ENCODE measurements at places on chromosomes 11 and 22. TPM values are rescaled to one million over a fixed set of nuclear protein-coding genes. Genes with fewer than 3 reads are reported as not detected.

DNA sequence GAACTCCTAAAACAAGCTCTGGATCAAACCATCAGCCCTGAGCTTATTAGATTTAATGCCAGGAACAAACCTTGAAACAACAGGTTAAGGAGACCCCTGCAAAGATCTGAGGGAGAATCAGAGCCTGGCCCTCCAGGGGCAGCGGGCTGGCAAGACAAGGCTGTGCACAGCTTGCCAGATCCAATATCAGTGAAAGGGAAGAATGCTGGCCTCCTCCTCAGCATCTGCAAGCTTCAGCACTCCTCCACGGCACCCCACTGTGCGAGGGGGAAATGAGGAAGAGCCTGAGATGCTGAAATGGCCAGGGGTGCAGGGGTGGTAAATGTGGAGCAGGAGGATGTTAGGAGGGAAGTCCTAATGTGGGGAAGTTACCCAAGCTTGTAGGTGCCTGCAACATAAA, 167.0 kb downstream of the TENM4 start:
- no peak for DNase-seq

Gene IGLL5
- total RNA-seq: not detected

Gene TP53I11
- 18.1 TPM for total RNA-seq

Gene SPA17
- 2.2 TPM for total RNA-seq

DNA sequence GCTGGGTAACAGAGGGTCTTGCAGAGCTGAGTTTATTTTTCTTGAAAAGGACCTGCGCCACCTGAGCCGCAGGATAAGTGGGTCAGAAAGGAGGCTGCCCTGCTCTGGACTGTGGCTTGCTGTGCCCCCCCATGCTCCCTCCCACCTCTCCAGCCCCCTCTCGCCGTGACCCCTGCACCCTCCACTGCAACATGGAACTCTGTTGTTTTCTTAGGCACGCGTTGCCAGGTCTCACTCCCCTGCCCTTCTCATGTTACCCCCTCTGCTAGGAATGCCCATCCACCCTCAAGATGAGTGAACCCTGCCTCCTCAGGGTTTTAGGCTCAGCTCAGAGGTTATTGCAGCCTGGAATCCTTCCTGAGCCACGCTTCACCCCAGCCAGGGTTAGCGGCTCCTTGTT, 10.8 kb downstream of the ETS1 start:
- no peak for DNase-seq

GRCh38 chr22:44444341-44445306, 53.4 kb downstream of the RTL6 start:
- no peak for DNase-seq
